ENCODE measurements at places on chromosomes 13 and 19.
A peak's percentile ranks its signal among the peaks of the same experiment; 100 is the strongest.

DNA sequence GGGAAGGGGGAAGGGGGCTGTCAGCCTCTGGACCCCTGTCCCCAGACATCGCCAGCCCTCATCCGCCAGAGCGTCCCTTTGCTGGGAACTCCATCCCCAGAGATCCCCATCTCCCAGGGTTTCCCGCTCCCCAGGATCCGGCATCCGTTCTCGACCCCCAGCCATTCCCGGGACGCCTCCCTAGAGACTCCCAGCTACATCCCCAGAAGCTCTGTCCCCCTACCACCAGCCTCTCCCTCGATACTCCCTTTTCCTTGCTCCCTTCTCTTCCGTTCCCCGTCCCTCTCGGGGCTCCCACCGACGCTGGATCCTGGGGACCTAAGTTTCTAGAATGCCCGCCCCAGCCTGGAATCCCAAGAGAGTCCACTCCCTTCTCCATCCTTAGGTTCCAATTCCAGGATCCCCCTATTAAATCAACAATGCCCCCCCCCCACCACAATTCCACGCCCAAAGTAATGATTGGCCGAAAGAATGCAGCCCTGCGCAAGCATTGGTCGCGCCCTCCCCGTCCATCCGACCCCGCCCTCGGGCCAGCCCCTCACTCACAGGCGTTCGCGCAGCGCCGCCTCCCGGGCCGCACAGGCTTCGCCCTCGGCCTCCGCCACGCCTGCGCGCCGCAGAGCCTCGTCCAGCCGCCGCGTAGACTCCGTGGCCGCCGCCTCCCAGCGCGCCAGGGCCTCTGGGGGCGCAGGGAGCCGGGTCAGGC is 3.2 kb downstream of the CCDC194 start:
- peak; percentile 82 for DNase-seq

DNA sequence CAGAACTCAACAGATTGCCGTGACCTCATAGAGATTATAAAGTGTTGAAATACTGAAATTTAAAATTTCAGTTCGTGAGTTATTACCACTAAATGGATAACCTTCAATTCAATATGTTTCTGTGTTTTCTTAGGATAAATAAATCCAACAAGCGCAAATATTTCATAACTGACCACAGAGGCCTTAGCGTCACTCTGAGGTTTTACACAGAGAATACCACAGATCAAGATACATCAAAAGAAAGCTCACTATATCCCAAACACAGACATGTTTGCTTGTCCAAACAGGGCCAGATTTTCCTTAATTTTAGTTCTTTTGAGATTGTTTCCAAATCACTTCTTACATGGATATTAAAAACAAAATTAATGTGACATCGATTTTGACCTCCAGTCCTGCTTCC is 235.8 kb downstream of the EFNB2 start:
- no peak for DNase-seq

DNA sequence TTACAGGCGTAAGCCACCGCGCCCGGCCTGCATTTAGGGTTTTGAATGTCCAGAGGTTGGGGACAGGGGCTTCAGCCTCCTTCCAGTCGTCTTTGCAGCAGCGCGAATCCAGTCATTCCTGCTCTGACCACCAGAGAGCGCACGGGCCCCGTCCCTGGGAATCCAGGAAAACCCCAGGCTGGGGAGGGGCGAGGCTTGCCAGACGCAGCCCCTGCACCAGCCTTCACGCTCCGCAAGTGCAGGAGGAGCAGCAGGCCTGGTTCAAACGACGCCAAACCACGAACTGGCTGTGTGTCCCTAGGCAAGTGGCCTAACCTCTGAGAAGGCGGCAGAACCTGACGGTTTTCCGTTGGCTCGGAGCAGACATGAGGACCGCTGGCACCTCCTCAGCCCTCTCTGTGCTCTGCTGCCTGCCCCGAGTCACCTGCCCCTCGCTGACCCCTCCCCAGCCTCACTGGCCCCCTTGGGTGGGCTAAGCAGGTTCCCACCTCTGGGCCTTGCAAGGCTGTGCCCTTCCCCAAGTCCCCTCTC is 2.0 kb upstream of the RNF126 start:
- DNase-seq = peak; percentile 61

DNA sequence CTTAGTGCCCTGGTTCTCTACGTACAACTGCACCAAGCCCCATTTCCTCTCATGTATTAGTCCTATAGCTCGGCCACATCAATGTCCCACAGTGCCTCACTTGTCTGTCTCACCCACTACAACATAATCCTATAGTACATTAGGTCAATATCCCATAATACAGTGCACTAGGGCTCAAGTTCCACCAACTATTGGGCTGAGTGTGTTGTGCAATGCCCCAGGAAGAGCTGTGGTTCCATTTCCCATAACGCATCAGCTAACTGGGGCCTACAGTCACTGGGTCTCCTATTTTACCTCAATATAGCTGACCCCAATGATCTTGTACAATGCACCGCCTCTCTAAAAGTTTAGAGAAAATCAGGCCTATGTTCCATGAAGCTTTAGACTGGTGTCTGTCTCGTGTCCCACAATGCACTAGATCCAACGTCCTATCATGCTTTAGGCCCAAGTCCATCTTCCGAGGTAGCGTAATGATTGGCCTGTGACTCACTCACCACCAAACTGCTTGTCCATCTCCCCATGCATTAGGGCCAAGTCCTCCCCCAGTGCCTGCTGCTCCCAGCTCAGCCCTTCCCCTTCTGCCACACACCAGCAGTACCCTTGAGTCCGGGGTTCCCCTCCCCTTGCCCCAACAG is 21.8 kb downstream of the TSKS start:
- no peak for DNase-seq

GRCh38 chr19:2540646-2541454 is 64.9 kb downstream of the GADD45B start:
- DNase-seq = no peak

DNA sequence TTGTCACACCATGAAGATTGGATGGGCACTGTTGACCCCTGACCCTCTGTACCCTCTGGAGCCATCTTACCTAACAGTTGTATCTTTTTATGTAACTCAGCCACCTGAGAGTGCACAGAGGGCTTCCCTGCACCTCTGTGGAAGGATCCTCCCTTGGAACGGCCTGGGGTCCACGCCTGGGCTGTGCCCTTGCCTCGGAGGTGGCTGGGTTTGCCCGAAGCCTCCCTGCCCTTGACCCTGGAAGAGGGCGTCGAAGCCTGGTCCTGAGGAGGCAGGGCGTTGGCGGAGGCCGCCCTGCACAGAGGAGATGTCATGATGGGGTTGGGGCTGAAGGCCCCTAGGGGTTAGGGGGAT is 241 bp downstream of the ODAD3 start:
- DNase-seq = no peak

DNA sequence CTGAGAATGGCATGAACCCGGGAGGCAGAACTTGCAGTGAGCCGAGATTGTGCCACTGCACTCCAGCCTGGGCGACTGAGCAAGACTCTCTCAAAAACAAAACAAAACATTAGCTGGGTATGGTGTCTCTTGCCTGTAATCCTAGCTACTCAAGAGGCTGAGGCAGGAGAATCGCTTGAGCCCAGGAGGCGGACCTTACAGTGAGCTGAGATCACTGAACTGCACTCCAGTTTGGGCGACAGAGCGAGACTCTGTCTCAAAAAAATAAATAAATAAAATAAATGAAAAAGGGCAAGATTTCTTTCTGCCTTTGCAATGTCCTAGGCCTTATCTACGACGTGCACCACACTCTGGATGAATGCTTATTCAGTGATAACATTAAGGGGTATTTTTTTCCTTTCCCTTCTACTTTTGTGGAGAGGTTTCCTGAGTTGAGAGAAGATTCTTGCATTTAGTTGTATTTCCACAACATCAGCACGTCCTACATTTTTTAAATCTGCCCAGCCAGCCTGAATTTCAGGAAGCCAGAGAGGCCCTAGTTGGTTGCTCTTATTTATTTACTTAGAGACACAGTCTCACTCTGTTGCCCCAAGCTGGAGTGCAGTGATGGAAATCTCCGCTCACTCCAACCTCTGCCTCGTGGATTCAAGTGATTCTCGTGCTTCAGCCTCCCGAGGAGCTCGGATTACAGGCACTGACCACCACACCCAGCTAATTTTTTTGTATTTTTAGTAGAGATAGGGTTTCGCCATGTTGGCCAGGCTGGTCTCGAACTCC is 26.1 kb upstream of the OR1M1 start:
- no peak for DNase-seq

GRCh38 chr13:79529817-79530216 is 48.9 kb downstream of the NDFIP2 start:
- no peak for DNase-seq

DNA sequence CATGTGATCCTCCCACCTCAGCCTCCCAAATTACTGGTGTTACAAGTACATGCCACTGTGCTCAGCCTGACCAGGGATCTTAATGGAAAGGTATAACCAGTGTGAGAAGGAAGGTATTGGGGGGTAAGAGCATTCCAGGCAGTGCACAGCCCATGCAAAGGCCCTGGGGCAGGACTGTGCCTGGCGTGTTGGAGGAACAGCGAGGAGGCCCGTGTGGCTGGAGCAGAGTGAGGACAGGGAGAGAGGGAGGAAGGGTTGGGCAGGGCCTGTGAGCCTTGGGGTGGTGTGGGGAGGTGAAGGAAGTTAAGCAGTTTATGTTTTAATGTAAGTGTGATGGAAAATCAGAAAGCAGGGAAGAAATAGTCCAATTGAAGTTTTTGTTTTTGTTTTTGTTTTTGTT is 1.6 kb downstream of the TMIGD2 start:
- no peak for DNase-seq

DNA sequence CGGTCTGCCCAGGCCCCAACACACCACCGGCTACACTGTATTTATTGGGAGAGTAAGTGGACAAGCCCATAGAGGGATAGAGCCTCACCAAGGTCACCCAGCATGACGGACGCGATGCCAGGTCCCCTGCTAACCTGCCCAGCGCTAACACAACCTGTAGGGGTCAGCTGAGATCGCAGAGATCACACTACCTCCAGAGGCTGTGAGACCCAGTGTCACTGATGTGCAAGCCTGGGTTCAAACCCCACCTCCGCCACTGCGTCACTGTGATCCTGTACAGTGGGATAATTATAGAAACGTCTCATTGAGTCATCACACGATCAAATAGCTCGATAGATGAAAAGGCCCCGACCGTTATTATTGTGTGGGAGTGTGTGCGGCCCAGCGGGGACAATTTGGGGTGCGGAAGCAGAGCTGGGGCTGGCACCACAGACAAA is 10.6 kb upstream of the TLE2 start:
- DNase-seq = no peak

DNA sequence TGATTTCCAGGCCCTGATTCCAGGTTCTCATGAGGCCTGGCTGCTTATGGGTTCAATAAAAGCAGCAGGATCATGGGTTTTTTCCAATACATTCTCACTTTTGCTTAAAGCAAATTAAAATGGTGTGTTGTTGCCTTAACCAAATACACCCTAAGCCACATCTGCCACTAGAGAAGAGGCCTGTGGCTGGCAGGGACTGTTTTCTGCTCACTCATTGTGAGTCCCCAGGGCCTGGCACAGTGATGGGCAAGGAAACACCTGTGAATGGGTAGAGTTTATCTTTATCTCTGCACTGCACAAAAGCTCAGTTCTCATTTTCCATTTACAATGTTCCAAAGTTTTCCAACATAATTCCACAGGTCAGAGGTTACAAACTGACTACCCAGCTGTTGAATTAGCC is 726.0 kb downstream of the UQCRFS1 start:
- no peak for DNase-seq

- no peak for DNase-seq
These were observed 50.4 kb downstream of the RASA3 start for GRCh38 chr13:114081761-114082681.

DNA sequence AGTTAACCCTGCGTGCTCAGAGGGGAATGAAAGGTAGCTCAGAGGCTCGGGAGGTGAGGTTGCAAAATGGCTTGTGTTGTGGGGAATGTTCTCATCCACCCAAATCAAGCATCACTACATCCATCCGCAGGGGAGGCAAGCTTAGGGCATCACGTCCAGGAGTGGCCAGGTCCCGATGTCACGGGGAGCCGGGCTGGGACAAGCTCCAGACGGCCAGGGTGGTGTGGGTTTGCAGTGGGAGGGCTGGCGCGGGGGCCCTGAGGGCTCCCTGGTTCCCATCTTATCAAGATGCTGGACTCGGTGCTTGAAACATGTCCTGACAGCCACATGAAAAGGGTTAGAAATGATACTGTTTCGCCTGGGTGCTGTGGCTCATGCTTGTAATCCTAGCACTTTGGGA is 25.8 kb downstream of the EPN1 start:
- no peak for DNase-seq

- no peak for DNase-seq
These were observed 7.0 kb upstream of the ZNF444 start for GRCh38 chr19:56133858-56134653.

- no peak for DNase-seq
These were observed 44.8 kb downstream of the PHF11 start for GRCh38 chr13:49540552-49540951.

DNA sequence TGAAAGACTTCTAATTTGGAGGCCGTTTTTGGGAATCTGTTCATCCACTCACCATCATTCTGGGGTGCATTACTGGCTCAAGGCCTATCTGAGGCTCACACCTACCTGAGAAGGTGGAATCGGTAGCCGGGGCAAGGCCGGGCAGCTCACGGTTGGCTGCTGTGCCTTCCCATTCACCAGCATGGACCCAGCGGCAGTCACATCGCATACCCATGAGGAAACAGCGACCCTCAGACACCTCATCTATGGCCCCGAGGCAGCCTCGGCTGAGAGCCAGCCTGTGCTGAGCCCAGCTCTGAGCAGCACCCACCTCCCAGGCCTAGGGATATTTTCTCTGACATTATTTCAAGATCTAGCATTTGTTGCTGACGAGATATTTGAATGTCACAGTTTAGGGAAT is 130.5 kb downstream of the ATP11A start:
- DNase-seq = no peak

- DNase-seq = no peak
These were observed 5.0 kb upstream of the IGSF23 start for GRCh38 chr19:44608391-44608821.

DNA sequence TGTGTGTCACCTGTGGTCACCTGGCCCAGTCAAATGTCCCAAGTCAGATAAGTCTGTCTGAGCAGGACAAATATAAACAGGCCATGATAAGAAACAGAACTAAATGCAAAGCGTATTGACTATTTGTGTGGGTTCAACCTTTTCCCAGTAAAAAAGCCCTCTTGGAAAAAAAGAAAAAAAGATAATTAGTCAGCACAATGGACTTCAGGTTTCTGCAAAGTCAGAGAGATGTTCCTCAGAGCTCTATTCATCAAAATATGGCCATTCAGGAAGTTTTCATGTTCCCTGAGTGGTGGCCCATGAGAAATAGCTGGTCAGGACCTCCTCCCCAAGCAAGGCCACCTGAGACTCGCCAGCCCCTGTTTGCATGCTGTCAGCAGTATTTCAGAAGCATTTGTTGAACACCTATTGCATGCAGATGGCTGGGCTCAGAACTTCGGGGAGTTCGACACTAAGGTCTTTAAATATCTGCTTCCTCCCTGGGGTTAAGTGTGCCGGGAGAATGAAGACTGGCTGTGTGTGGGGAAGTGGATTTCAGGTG is 2.7 kb downstream of the FFAR3 start:
- DNase-seq = no peak
